ENCODE measurements at places on chromosomes 1 and 21.

GRCh38 chr21:15472108-15473040 lies 257.4 kb upstream of the USP25 start:
- DNase-seq, result no peak

GRCh38 chr1:229882621-229883020 lies 184.4 kb upstream of the GALNT2 start:
- no peak for DNase-seq

DNA sequence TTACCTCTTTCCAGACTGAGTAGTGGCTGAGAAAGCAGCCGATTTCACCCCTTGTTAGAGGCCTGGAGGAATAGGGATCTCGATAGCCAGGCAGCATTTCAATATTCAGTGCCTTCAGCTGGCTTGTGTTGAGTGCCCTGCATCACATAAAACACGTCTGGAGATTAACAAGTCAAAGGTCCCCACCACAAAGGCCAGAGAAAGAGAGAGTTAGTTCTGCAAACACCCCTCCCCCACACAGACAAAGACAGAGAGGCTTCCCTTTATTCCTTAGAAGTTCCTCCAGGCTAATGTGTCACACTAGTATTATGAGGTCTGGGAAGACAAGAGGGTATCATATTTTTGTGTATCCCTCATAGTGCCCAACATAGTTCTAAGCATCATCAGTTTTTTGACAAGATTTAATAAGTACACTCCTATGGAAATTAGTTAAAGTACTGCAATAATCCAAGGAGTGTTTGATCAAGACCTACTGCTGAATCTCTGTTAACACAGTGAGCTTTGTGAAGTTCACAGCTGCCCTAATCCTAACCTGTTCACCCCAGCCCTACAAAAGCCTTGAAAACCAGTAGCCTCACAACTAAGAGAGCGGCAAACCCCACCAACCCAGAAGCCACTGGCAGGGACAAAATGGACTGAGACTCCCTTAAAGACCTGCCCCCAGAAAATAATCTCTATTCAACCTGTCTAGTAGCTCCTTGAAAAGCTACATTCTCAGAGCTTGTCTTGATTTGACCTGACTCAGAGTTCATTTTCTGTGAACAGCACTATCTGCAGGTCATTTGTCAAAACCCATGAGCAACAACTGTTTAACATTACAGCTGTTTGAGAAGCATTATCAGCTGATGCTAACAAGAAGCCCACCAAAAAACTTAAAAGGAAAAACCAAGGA lies 91.9 kb downstream of the COLGALT2 start:
- no peak for DNase-seq

GRCh38 chr1:116826818-116827606 lies 72.8 kb downstream of the CD2 start:
- DNase-seq, result no peak

DNA sequence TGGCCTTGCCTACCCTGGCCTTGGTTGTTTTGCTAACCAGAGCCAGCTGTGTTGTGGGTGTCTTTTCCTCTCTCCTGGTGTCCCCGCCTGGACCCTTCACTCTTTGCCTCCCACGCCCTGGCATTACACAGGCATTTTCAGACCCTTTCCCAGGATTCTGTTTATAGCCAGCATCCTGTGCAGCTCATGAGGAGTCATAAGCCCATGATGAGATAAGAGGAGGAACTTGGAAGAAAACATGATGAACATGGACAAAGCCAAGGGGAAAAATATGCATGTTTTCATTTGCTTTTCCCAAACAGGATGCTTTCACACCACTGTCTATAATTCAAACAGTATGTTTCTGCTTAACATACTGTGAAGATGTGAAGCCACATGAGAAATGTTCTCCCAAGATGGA lies 18.7 kb upstream of the WARS2 start:
- no peak for DNase-seq

GRCh38 chr21:16420031-16420724 lies 690.4 kb downstream of the USP25 start:
- peak; percentile 87 for DNase-seq

DNA sequence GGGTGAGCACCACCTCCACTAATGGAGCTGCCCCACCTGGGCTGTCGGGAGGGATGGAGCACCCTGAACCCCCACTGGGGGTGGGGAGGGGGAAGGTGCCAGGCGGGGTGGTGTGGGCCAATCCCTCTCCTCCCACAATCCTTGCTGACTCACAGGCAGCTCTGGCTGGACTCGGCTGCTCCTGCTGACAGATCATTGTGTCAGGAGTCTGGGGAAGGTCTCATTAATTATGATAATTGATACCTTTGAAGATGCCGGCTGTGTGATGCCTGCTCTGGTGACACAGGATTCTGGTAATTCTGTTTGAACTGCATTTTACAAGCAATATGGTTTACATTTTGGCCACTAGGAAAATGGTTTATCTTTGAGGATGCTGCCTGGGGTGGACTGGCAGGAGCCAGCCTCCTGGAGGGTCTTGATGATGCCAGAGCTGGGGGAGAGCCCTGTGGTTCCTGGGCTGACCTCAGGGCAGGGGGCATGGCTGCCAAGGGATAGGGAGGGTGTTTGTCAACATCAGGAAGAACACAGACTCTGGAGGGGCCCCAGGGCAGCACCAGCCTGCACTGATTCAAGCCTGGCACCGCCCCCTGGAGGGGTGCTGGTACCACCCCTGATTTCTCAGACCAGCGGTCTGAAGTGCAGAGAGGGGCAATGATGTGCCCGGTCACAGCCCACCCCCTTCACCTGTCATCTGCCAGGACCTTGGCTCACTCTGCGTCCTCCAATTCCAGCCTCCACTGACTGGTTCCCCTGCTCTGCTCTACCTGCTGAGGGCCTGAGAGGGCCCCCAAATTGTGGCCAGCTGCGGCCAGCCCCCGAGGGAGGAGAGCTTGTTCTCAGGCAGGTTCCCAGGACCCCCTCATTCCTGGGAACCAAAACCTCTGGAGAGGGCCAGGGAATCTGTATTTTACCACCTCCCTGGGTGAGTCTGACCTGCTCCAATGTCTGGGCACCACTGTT lies 338.8 kb downstream of the MATN1 start:
- no peak for DNase-seq

DNA sequence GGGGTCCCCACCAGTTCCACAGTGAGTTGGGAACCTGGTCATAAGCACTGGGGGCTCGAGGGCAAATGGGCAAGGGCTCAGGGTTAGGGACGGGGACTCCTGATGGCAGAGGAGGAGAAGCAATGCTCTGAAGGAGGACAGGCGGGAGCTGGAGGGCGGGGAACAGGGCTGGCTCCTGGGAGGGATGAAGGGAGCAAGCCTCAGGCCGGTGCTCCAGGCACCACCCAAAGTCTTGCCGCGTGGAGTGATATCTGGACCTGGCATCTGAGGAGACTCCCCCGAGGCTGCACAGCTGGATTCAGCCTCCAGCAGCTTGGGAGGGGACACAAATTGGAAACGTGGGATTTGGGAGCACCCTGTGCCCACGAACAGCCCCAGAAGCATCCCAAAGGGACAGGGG lies 11.0 kb downstream of the MEGF6 start:
- no peak for DNase-seq

DNA sequence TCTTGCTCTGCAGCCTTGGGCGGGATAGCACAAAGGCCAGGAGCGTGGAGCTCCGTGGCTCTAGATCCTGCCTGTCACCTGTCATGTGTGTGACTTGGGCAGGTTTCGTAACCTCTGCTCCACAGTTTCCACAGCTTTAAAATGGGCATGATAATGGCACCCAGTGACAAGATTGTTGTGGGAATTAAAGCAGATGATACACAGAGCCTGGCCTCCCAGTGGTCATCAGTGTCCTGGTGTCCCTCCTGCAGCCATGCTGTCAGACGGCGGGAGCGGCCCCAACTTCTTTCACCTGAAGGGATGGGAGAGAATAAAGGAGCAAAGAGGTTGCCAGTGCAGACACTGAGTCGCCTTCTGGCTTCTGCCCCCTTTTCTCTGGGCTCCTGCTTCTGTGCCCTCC lies 61.5 kb downstream of the SLC37A1 start:
- no peak for DNase-seq

DNA sequence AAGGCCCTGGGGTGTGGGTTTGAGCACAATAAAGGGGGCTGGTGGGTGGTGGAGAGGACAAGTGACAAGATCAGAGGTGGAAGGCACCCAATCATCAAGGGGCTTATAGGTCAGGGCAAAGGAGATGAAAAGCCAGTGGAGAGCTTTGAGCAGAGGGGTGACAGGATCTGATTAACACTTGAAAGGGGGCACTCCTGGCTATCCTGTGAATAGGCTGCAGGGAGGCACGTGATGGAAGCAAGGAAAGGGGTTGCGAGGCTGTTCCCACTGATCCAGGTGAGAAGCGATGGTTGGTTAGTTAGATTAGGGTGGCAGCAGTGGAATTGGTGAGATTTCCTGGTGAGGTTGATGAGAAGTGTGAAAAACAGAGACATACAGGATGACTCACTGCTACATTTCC lies 80.6 kb downstream of the WLS start:
- no peak for DNase-seq

DNA sequence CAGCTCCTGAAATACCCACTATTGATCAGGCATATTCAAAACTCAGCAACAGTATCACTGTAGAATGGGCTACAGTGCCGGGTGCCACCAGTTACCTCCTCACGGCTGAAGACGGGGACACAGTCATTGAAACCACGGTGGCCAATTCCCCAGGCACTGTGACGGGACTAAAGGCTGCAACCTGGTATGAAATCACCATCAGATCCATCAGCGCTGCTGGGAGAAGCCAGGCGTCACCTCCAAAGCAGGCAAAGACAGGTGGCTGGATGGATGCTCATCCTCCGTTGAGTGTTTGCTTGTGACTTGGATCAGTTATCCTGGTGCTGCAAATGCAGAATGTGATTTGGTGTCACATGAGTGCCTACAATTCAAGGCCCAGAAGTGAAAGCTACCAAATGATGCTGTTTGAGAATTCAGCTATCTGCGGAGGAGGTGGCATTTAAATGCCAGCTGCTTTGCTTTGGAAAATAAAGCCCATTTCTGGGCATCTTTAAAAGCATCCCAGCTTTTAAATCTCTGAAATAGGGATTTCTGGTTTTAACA lies 5.1 kb downstream of the FNDC7 start:
- no peak for DNase-seq

DNA sequence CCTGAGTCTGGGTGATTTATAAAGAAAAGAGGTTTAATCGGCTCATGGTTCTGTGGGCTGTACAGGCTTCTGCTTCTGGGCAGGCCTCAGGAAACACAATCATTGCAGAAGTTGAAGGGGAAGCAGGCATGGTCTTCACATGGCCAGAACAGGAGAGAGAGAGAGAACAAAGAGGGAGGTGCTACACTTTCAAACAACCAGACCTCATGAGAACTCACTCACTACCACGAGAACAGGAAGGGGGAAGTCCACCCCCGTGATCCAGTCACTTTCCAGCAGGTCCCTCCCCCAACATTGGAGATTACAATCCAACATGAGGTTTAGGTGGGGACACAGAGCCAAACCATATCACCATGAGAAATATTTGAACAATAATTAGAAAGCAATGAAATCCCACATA lies 222.9 kb downstream of the FAM72C start:
- DNase-seq, result no peak
